ENCODE measurements at places on chromosomes 5 and 9.

GRCh38 chr5:137894586-137894985 is 5.3 kb downstream of the PKD2L2 start:
- no peak for DNase-seq

- no peak for DNase-seq
Measured at GRCh38 chr5:127331890-127332649, 41.5 kb downstream of the MEGF10 start.

GRCh38 chr9:8224381-8224801 is 424.8 kb upstream of the DMAC1 start:
- DNase-seq: no peak

GRCh38 chr9:100351508-100351907 is 1.2 kb downstream of the TEX10 start:
- no peak for DNase-seq

GRCh38 chr5:78077369-78078068 is 217.0 kb downstream of the AP3B1 start:
- DNase-seq: no peak

GRCh38 chr9:16247188-16247875 is 623.1 kb downstream of the BNC2 start:
- no peak for DNase-seq

- no peak for DNase-seq
Measured at GRCh38 chr9:77839459-77840140, 191.5 kb upstream of the GNA14 start.

DNA sequence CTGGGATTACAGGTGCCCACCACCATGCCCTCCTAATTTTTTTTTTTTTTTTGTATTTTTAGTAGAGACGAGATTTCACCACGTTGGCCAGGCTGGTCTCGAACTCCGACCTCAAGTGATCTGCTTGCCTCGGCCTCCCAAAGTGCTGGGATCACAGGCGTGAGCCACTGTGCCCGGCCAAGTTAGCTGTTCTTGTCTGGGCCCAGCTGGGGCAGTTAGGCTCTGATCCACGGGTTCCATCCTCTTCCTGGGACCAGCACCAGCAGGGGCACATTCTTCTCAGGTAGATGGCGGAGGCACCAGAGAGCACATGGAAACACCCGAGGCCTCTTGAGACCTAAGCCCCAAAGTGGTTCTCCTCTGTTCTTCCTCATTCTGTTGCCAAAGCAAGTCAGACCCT is 281.6 kb downstream of the PBX3 start:
- no peak for DNase-seq

DNA sequence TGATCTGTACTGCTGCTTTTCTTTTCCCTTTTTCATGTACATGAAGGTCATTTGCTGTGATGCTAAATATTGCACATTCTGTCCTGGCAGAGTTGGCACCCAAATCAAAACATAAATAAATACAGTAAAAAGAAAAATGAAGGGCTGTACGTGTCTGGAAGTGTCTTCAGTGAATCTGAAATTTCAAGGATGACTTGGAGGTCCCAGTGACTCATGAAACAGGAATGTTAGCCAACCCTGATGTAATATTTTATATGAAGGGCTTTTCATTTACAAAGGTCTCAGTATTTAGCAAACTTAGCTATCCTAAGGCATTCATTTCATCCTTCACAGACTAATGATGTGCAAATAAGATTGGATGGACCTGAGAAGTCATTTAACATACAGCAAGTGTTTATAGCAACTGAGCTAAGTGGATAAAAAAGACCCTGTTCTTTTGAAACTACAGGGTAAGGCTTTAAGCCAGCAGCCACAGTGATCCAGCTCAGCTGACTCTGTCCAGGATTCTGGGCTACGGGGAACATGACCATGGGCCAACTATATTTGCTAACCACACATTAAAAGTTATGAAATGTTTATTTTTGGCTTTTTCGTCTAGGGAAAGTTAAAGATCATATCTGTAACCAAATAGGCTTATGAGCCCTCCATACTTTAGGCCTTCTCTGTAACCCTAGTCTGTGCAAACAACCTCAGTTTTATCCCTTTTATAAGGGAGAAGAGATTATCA is 104.0 kb upstream of the DMRTA1 start:
- DNase-seq: no peak

DNA sequence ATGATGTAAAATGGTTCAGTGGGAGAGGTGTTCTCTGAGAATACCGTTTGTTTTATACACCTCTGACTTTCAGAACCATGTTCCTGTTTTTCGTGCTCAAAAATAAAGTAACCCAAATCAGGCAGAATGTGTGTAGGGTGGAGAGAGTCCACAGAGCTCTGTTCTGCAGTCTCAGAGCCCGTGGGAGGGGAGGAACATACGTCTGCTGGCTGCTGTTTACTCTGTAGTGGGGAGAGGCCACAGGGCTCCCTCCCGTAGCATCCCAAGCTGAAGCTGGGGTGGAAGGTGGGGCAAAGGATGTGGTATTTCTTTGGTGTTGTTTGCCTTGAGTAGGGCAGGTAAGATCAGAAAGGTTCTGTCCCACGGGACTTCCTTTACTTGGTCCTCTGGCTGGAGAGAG is 348.5 kb downstream of the DNAH5 start:
- no peak for DNase-seq

- DNase-seq: no peak
Measured at GRCh38 chr9:136299116-136299515, 4.8 kb downstream of the CCDC187 start.

DNA sequence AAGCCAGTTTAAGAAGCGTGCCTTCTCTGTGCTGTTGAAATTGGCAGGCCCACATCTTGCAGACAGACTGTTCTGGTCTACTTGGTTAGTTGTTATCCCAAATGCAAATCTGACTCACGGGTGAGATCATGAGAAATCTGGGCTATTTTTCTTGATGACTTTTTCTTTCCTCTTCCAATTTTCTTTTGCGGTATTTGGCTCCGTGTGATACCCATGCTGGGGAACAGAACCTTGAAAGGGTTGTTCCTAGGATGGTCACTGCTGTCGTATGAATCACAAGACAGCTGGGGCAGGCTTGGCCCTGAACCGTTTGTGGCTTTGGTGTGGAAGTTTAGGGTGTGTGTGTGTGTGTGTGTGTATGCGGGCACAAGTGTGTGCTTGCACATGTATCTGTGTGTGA is 24.6 kb downstream of the PDZD2 start:
- no peak for DNase-seq

DNA sequence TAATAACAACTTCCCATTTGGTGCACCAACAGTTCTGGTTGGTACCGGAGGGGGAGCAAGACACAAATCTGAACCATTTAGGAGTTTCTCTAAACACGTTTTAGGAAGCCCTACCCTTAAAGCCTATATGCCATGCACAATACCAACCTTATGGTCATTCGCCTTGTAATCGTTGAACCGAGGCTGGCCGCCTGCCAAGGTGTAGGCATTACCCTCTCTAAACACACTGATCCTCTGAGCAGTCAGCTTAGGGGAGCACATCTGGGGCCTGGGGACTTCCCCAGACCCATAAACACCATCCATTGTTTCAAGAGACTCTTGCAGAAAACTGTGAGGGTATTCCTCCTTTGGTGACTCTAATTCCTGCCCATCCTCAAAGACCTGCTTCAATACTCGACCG is 328 bp downstream of the GRXCR2 start:
- DNase-seq: no peak

- no peak for DNase-seq
Measured at GRCh38 chr5:105501315-105501714, 1938.7 kb upstream of the NUDT12 start.

- DNase-seq: no peak
Measured at GRCh38 chr5:127963931-127964330, 119.6 kb upstream of the SLC12A2 start.

- no peak for DNase-seq
Measured at GRCh38 chr9:130858739-130859705, 24.0 kb downstream of the ABL1 start.

- no peak for DNase-seq
Measured at GRCh38 chr9:14633906-14634565, 59.2 kb downstream of the ZDHHC21 start.

DNA sequence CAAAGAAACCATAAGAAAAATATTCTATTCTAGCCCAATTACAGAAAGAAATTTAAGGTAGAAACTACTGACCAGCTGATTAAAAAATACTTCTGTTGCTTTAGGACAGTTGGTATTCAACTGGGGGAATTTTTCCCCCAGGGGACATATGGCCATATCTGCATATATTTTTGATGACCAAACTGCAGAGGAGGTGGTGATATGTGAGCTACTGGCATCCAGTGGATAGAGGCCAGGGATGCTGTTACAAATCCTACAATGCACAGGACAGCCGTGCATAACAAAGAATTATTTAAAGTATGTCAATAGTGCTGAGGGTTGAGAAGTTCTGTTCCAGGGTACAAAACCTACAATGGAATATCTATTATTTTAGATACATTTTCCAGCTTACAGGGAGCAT is 24.0 kb downstream of the ZFR start:
- no peak for DNase-seq

DNA sequence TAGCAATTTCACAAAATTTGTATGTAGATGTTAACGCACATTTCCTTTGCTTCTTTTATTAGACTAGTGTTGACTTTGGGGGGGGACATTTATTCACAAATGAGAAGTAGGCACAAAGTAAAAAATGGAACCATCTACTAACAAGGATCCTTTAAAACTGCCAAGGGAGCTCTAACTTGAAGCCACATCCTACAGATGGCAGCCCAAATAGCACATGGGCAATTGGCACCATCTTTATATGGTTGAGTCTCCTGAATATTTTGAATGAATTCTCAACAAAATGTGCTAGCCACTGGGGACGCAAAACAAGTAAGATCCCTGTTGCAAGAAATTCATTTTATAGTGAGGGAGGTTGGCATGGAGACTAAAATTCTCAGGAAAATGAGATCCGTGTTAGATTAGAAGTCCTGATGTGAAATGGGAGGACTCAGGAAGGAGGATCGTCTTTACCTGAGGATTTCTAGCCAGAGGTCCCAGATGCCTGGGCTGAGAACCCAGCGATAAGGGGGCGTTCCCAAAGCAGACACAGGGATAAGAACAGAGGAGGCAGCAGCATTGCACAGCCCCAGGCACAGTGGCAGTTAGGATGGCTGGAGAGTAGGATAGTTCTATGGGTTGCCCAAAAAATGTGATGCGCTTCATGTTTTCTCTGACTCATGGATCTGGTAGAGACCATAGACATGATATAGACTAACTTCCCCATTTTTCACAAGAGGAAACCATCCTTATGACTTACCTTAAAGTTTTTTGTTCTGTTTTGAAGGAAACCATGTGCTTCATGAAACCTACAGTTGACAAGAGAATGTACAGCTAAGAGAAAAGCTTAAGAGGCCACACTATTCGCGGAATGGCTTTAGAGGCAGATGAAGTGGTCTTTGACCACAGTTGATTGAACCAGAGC is 37.4 kb downstream of the C9orf152 start:
- no peak for DNase-seq

DNA sequence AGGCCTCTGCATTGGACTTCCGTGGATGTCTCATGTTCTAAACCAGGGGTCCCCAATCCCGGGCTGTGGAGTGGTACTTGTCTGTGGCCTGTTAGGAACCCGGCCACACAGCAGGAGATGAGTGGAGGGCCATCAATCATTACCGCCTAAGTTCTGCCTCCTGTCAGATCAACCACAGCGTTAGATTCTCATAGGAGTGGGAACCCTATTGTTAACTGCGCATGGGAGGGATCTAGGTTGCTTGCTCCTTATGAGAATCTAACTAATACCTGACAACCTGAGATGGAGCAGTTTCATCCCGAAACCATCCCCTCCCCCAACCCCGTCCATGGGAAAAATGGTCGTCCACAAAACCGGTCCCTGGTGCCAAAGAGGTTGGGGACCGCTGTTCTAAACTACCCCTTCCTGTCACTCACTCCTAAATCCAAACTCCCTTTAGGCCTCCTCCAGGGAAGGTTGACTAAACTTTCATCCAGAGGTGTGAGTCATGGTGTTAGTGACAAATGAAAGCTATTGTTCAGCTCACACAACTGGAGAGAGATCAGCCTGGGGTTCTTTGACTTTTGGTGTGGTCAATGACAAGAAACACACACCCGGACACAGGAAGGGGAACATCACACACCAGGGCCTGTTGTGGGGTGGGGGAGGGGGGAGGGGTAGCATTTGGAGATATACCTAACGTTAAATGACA is 9.5 kb downstream of the KCNV2 start:
- no peak for DNase-seq

DNA sequence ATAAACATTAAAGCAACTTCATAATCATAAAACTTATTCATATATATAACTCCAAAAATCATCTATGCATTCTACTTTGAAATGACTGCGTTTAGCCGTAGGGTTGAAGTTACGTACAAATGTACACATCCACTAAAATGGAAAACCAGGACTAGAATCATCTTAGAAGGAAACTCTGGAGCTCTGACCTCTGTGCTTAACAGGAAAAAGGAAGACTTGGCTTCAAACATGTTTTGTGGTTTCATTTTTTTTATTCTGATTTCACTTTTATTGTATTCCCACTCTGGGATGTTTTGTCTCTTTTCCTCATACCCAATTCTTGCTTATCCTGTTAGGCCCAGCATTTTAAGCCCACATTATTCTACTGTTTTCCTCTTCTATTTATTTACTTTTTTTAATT is 44.9 kb downstream of the GRAMD2B start:
- DNase-seq: no peak

GRCh38 chr9:131807144-131807983 is 67.5 kb upstream of the RAPGEF1 start:
- no peak for DNase-seq

GRCh38 chr9:116391306-116391900 is 237.8 kb downstream of the PAPPA start:
- DNase-seq: no peak

DNA sequence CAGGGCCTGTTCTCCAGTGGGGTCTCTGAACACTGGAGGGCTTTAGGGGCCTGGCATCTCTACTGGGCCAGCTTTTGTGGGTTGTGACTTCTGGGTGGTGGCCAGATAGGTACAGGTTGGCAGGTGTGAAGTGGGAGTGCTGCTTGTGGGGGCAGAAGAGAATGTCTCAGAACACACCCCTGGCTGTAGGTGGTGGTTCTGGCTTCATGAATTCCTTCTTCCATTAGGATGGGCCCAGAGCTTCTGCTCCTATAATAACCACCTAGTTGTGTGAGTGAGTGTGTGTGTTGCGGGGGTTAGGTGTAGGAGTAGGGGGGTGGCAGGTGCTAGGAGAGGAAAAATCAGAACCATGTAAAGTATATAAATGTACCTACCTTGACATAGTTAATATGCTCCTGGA is 1.6 kb downstream of the PDZD2 start:
- no peak for DNase-seq

- DNase-seq: no peak
Measured at GRCh38 chr5:96111080-96111756, 149.6 kb upstream of the ELL2 start.

DNA sequence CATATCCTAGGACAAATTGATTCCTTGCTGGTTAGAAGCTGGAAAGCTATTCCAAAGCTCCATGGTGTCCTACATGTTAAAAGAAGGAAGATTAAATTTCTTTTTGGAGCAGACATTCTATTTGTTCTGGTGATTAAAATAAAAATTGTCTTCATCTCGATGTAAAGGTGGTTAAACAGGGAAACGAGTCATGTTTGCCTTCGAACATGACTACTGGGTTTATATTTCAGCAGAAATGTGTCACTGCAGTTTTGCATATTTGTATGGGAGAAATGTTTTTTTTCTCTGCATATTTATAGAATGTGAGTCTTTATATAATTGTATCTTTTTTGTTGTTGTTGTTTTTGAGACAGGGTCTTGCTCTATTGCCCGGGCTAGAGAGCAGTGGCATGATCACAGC is 36.4 kb downstream of the ADAMTS12 start:
- no peak for DNase-seq

GRCh38 chr5:146025114-146025680 is 80.2 kb downstream of the PLAC8L1 start:
- DNase-seq: no peak

- DNase-seq: no peak
Measured at GRCh38 chr5:150729859-150730258, 29.0 kb downstream of the DCTN4 start.

All from prostate gland (tissue), 2 donors.